Mesothelial cell of epicardium (in vitro differentiated cells): ENCODE measurements at places on chromosomes 13 and 19.

- no peaks in the 10 kb centered on the region for H3K27me3 ChIP-seq
- H3K4me1 ChIP-seq, result peaks cover 31% of the 10 kb centered on the region
- no peak for DNase-seq
- H3K4me3 ChIP-seq, result peak overlapping the region; percentile 57
- H3K27ac ChIP-seq, result peak overlapping the region; percentile 86
Observed at GRCh38 chr19:48629599-48630295, 7.4 kb downstream of the DBP start.

DNA sequence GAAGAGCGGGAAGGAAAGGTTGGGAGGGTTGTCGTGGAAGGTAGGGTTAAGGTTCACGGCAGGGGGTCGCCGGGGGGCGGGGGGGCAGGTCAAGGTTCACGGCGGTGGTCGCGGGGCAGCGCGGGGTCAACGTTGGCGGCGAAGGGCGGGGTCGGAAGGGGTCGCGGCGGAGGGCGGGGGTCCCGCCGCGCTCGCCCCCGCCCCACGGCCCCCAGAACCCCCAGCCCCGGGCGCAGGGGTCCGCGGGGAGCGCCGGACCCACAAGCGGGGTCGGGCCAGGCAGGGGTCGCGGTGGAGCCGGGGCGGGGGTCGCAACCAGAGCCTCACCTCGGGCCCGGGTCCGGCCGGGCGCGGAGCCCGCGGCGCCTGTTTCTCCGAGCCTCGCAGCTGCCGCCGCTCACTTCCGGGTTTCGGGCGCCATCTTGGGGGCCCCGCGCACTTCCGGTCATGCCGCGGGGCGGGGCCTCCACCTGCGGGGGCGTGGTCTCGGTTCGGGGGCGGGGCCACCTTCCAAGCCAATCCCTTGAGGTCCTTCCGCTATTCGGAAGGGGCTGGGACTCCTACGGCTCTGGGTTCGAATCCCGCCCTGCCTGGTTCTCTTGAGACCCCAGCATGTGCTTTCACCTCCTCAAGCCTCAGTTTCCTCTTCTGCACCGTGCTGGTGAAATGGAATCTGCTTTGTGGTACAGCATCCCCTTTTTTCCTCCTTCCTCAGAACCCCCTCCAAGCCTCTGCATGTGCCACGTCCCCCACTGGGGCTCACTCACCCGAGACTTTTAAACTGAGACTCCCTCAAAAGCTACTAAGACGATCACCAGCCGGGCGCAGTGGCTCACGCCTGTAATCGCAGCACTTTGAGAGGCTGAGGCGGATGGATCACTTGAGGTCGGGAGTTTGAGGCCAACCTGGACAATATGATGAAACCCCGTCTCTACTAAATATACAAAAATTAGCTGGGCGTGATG, at the start of gene SBNO2:
SBNO2 (minus strand) TSS at position 424 of the 965 bp plus-strand sequence. CDS start 19,992 bp downstream, outside the sequence.
- DNase-seq, result peak; percentile 95
- H3K27ac ChIP-seq, result peak within 1 kb of the TSS; percentile 93
- no peaks in the 10 kb centered on the region for H3K36me3 ChIP-seq
- H3K4me1 ChIP-seq, result peaks cover 30% of the 10 kb centered on the region

DNA sequence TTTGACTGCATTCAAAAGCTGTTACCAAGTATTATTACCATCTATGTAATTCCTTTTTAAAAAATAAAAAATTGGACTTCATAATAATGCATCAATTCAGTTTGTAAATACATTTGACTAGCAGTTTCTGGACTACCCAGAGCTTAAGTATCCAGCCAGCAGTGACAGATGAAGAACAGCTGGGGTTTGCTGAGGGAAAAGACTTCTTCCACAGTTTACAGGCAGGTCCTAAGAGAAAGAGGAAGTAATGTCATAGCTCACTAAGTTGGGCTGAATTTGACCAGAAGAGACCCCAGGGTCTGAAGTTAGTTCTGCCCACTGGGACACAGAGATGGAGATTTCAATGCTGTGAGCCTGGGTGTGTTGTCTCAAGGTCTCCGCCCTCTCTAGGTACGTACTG, 96.4 kb downstream of the MBNL2 start:
- H3K4me1 ChIP-seq, result peaks cover 3% of the 10 kb centered on the region
- no peaks in the 10 kb centered on the region for H3K27me3 ChIP-seq
- no peak overlapping the region for H3K4me3 ChIP-seq
- no peak for DNase-seq
- H3K27ac ChIP-seq, result no peak overlapping the region
- no peaks in the 10 kb centered on the region for H3K36me3 ChIP-seq

DNA sequence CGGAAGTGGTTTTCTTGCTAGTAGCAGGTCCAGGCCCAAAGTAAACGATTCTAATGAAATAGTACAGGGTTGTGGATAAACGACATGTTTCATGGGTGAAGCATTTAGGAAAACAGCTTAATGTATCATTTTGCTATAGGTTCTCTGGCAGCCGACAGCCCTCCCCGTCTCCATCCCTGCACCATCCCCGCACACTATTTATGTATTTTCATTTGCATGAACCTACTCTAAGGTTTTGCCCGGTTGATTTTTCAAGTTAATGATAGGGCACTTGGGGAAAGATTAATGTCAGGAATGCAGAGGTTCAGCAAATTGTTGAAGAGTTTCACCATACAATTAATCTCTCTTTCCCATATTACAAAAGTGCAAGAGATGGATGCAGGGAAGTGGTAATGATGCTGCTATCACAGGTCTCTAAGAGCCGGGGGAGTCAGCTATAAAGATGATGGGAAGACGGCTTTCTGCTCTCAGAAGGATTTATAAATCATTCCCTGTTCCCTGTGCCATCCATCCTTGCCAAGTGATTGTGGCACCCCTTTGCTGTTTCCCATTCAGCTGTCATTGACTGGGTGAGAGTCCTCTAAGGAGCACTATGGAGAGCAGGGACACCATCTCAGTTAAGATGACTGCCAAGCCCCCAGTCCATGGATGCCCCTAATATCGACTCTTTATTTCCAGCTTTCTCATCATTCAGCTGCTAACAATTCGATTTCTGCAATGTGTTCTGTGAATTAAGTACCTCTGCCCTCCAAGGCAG, 186.3 kb downstream of the IRS2 start:
- H3K36me3 ChIP-seq, result no peaks in the 10 kb centered on the region
- H3K27ac ChIP-seq, result no peak overlapping the region
- H3K4me1 ChIP-seq, result peaks cover 5% of the 10 kb centered on the region
- no peak overlapping the region for H3K4me3 ChIP-seq

GRCh38 chr19:16327911-16328823, 3.5 kb downstream of the KLF2 start:
- no peaks in the 10 kb centered on the region for H3K36me3 ChIP-seq
- H3K4me3 ChIP-seq, result no peak overlapping the region
- H3K4me1 ChIP-seq, result peaks cover 11% of the 10 kb centered on the region
- H3K27ac ChIP-seq, result no peak overlapping the region
- DNase-seq, result no peak
- peaks cover 72% of the 10 kb centered on the region for H3K27me3 ChIP-seq

GRCh38 chr13:112704308-112705145, 14.7 kb downstream of the ATP11A start:
- no peak for DNase-seq
- H3K4me1 ChIP-seq, result peaks cover 54% of the 10 kb centered on the region
- H3K4me3 ChIP-seq, result no peak overlapping the region
- no peaks in the 10 kb centered on the region for H3K27me3 ChIP-seq
- H3K27ac ChIP-seq, result peak overlapping the region; percentile 83

GRCh38 chr13:33213797-33214196, 71.8 kb downstream of the STARD13 start:
- H3K4me3 ChIP-seq, result no peak overlapping the region
- H3K36me3 ChIP-seq, result no peaks in the 10 kb centered on the region
- DNase-seq, result no peak
- H3K4me1 ChIP-seq, result peaks cover 50% of the 10 kb centered on the region

DNA sequence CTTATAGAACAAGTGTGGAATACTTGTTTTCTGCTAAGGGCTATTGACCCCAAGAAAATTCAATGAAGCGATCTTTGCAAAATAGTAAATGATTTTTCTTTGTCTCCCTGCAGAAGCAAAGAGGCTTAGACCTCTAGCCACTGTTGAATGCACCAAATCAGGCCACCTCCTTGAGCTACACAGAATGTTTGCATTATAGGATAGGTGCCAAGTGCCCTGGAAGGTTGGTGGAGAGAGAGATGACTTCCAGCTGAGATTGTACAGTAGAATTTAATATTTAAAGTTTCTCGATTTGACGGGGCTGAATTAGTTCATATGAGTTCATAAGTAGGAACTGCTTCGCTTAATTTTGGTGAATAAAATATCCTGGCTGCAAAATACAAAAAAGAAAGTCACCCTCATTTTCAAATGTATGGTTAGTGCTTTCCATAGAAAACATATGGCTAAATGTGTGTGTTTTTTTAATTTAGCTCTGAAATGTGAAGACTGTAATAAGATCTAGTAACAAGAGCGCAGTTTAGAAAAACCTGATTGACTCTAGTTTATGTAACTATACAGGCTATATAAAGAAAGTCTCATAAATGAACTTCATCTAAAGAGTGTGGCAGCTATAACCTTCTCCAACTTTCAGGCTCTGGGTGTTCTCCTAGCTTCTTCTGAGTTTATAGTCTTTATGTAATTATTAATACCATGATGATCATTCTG, 41.6 kb downstream of the LRCH1 start:
- no peak overlapping the region for H3K4me3 ChIP-seq
- peak overlapping the region; percentile 78 for H3K27ac ChIP-seq
- H3K27me3 ChIP-seq, result no peaks in the 10 kb centered on the region
- peaks cover 67% of the 10 kb centered on the region for H3K4me1 ChIP-seq

DNA sequence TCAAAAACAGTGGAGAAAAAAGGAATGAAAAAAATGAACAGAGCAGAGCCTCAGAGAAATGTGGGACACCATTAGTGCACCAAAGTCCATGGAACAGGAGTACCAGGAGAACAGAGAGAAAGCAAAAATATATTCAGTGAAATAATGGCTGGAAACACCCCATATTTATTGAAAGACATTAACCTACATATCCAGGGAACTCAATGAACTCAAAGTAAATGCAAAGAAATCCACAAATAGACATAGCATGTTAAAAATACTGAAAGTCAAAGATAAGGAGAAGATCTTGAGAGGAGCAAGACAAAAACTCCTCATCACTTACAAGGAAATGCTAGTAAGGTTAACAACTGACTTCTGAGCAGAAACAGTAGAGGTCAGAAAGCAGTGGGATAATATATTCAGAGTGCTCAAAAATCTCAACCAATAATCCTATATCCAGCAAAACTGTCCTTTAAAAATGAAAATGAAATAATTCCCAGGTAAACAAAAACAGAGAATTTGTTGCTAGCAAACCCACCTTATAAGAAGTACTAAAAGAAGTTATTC, 35.6 kb downstream of the METTL21C start:
- H3K4me3 ChIP-seq, result no peak overlapping the region
- H3K27me3 ChIP-seq, result no peaks in the 10 kb centered on the region
- no peaks in the 10 kb centered on the region for H3K4me1 ChIP-seq
- no peak for DNase-seq
- no peak overlapping the region for H3K27ac ChIP-seq

DNA sequence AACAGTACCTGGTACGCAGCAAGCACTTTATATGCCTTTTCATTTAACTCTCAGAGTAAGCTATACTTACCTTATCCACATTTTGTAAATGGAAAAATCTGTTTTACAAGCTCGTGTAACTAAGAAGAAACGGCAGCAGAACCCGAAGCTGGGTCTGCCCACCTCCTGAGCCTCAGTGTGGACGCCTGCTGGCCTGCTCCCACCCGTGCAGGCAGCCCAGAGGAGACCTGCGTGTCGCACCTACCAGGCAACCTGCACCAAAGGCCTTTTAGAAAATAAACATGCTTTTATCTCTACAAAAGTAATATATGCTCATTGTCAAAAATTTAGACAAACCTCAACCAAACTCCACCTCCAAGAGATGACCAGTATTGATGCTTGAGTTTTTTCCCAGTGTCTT, 62.7 kb downstream of the CRYL1 start:
- no peaks in the 10 kb centered on the region for H3K27me3 ChIP-seq
- peaks cover 6% of the 10 kb centered on the region for H3K36me3 ChIP-seq
- H3K27ac ChIP-seq, result peak overlapping the region; percentile 88
- DNase-seq, result no peak
